Anterior cingulate cortex (tissue), 58 donors: ENCODE measurements at places on chromosomes 7 and 10.

GRCh38 chr10:103184615-103185014 is 8.5 kb downstream of the NT5C2 start:
- DNase-seq: no peak

GRCh38 chr10:34656661-34657060 is 158.4 kb downstream of the PARD3 start:
- DNase-seq: no peak

DNA sequence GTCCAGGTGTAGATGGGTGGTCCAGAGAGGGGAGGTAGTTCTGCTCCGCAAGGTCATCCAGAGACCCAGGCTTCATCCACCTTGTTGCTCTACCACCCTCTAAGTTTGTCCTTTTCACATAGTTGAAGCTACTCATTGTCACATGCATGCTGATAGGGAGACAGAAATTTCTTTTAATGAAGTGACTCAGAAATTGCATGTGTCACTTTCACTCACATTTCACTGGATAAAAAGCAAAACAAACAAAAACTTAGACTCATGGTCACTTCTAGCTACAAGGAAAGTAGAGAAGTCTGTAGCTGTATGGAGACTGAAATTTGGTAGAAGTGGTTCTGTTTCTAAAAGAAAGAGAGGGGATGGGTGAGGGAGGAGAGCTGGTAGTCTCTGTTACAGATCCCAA is 161.9 kb downstream of the SORCS3 start:
- no peak for DNase-seq

DNA sequence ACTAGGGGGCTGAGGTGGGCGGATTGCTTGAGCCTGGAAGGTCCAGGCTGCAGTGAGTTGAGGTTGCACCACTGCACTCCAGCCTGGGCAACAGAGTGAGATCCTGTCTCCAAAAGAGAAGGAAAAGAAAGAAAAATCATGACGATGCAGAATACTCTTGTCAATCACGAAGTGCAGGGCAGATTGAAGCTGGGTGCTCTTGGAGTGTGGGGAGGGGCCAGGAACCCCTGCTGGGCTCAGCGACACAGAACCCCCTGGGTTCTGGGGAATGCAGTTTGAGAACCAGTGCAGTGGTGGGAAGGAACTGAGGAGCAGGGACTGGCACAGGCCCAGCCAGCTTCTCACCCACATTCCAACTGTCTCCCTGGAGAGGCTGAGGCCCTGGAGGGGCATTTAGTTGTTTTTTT is 10.8 kb upstream of the INTS1 start:
- DNase-seq: no peak

GRCh38 chr10:12501841-12502525 is 152.6 kb downstream of the CAMK1D start:
- DNase-seq: no peak

DNA sequence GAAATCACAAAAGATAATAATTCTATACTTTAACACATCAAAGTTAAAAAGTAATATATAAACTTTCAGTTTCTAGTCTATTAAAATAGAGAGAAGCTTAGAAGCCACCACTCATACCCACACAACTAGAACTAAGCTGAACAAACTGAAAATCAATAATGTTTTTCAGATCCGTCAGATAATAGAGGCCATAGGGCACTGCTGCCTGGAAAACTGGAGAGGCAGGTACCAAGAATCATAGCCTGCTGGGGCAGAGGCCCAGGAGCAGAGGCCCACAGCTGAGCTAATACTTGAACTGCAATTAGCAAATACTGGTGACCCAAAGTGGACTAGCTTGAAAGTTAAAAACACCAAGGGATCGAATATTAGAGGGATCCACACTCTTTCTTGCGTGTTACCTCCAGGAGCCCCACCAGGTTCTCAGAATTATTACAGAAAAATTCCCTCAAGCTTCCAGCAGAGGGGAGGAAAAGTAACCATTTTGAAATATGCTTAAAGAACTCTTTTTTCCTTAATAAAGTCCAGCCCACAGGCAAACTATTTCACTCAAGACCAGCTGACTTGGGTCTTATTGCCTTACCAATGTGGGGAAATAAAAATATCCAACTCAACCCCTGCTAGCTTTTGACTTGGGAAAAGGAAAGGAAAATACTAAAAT is 774.1 kb upstream of the IGFBP3 start:
- no peak for DNase-seq

DNA sequence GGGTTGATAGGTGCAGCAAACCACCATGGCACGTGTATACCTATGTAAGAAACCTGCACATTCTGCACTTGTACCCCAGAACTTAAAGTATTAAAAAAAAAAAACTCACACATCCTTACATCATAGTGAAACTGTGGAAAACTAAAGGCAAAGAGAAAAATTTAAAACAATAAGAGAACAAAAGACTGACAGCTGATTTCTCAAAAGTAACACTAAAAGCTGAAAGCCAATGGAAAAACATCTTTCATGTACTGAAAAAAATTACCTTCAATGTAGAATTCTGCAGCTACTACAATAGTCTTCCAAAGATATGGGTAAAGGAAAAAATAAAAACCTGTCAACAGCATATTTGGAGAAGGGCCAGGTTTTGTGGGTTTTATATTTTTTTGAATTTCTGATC is 729.1 kb upstream of the NRP1 start:
- DNase-seq: no peak

DNA sequence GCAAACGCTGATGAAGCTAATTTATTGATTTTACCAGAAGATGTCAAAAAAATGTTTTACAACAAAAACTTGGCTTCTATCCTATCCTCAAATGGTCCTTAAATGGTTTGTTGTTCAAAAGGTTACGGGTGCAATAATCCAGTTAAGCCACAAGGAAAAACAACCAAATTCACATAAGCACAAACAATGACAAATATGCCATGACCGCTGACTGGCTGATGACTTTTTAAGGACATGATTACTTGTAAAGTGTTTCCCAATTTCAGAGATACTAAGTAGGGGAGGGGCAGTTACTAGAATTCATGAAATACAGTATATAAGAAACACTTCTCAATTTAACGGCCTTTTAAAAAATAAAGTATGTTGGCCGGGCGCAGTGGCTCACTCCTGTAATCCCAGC is 28.8 kb downstream of the ABI1 start:
- no peak for DNase-seq

DNA sequence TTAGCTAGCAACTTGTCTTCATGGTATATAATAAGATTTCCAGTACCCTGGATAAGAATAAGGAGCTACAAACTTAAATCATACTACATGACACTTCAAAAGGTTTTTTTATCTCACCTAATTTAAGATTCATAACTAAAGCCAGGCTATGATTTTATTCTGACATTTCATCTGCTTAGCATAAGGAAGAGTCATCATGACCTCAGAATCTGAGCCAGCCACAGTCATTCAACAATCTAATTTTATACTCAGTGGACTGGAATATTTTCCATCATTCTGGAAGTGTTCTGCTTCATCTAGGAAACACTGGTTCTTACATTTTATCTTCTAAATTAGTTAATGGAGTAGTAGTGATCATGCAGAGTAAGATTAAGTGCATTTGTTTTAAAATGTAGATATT is 102.1 kb upstream of the KCND2 start:
- DNase-seq: no peak

DNA sequence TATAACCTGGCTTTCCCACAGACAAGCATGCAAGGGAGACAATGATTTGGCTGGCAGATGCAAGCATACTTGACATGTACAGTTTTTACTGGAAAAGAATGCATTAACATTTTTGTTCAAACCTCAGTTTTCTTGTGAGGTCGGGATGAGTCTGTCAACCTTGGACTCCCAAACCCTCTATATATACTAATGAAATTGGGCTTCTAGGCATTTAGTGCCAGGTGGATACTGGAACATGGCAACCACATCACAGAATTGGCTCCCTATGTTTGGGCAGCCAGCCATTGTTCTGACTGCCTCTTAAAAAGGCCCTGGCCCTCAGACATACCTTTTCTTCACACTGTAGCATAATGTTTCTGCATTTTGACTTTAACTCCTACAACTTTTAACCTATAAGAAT is 39.1 kb downstream of the CDK6 start:
- DNase-seq: no peak

DNA sequence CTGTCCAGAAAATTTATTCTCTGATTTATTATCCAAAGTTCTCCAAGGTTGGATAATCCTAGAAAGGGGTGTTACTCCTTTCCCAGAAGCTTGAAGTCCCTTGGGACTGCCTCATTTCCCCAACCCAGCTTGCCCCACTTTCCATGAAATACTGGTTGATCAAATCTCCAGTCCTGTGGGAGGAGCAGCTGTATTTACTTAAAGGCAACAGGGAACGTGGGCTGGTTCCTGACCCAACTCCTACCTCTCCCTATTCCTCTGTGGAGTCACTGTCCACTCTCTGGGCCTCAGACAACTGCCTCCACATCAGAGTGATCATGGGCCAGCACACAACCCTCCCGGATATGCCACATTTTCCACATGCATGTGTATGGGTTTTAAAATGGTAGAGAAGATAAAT is 166.2 kb upstream of the PRR15 start:
- no peak for DNase-seq

- no peak for DNase-seq
Measured at GRCh38 chr7:4072161-4072925, 609.8 kb upstream of the FOXK1 start.

DNA sequence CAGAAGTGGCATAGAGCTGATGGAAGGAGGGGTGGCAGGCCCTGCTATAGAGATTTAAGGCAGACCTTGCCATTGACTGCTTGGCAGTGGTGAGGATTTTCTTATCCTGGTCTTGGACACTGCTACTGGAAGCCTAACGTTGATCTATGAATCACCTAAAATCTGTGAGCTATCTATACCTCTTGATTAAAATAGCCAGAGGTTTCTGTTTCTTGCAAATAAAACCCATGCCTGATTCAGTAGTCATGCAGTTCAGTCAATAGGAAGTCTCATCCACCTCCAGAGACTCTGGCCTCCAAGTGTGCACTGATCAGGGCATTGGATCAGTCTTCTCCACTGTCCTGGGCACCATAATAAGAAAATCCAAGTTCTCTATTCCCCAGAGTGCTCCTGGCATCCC is 286.5 kb downstream of the PTEN start:
- no peak for DNase-seq

DNA sequence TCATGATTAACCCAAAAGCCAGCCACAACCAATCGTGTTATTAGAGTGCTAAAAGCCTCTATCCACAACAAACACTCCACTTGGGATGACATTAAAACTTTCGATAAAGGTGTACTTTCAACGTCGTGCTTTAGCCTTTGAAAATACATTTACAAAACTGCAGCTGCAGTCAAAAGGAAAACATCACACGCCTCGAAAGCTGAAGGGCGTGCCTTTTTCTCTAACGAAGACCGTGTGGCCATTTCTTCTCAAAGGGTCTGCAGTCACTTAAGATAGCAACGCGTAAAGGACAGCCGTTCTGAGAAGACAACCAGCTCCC is 1.1 kb downstream of the ARHGAP12 start:
- DNase-seq: no peak

DNA sequence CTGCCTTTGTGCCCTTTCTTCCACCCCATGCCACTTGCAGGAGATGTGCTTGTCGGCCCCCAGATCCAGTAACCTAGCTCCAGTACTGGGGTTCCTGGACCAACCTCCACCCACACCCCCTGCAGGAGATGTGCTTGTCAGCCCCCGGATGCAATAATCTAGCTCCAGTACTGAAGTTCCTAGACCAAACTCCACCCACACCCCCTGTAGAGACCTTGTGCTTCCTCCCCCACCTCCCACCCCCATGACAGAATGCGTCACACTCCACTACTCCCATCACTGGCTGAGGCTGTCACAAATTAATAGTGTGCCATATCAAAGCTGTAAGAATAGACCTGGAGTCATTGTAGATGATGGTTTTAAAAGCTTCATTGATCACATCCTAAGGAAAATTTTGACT is 185.0 kb downstream of the BICC1 start:
- no peak for DNase-seq

GRCh38 chr10:49152663-49153062 is 18.8 kb upstream of the FAM170B start:
- no peak for DNase-seq

DNA sequence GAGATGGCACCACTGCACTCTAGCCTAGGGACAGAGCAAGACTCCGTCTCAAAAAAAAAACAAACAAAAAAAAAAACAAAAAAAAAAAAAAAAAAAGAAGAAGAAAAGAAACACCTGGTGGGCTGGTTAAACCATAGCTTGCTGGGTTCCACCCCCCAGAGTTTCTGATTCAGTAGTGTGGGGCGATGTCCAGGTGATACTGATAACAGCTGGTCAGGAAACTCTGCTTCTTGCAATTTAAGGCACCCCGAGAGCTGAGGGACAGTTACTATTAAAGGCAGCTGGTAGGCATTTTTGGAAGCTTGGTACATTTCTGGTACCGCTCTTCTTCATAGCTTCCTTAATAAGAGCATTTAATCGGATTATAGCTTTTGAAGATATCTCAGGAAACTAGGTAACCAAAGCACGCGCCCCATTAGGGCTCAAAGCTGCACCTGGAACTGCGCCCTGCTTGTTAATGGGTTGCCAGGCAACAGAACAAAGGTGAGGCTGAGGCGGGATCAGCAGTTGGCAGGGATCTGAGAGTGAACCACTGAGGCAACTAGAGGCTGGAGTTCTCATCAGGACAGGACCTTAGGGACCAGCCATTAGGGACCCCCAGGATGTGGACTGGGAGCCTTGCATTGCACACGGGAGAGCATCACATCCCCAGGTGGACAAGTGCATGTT is 6.5 kb upstream of the SDK1 start:
- no peak for DNase-seq

DNA sequence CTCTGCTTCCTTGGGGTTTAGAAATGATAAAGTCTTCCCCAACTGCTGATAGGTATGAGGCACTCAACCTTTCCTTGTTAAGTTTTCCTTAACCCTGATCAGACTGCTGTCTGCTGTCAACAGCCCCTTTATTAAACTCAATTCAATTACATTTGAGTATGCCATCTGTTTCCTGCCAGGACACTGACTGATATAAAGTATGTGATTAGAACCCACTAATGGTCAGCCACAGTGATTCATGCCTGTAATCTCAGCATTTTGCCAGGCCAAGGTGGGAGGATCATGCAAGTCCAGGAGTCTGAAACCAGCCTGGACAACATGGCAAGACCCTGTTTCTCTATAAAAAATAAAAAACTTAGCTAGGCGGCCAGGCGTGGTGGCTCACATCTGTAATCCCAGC is 18.1 kb downstream of the BAZ1B start:
- DNase-seq: no peak

- no peak for DNase-seq
Measured at GRCh38 chr7:138127996-138128395, 51.7 kb downstream of the AKR1D1 start.

DNA sequence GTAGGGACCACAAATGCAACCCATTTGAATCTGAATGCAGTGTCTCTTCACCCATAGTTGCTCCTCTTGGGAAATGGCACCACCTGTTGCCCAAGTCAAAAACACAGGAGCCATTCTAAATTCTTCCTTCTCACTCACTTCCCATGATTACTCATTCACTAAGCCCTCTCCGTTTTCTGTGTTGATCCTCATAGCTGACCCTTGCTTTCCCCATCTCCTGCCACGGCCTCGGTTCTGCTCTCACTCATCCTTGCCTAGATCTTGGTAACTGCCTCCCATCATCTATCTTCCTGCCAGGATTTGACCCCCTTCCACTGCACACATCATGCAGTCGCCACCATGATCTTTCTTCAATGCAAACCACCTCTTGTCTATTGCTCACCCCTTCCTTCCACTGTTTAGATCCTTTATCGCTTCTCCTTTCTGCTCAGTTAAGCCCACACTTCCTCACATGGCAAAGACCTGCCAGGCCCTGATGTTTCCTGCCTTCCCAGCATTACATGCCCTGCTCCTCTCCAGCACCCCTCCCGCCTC is 19.0 kb upstream of the CPN1 start:
- no peak for DNase-seq
